ENCODE measurements at places on chromosomes 5 and 9.

DNA sequence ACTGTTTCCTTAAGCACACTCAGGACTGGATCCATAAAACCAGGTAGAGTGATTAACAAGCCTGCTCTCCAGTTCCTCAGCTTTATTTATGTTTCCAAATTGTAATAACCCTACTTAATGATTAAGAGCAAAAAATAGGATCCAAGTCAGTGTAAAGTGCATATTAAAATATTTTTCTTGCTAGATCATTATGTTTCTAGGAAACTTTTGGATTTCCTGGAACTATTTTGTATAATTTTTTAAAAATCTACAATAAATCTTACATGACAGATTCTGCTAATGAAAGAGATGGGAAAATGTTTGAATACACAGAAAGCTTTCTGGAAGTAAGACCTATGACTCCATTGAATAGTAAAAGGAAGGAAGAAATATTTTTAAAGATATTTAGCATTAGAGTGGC lies 35.5 kb downstream of the BHMT start:
- DNase-seq, result no peak

DNA sequence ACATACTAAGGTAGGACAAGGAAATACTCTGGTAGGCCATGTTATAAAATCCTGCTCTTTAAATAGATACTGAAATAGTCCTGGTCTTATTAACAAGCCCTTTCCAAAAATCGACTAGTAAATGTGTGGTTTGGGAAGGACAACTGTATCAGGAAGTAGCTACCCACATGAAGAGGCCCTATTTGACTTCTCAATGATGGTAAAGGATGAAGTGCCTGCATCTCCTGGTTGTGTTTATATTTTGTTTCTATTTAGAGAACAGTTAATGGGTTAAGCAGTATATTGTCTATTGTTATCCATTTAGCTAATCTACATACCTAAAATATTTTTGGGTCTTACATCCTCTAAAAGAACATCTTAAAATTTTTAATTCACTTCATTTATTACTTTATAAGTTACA lies 12.5 kb downstream of the GDF9 start:
- DNase-seq, result no peak

DNA sequence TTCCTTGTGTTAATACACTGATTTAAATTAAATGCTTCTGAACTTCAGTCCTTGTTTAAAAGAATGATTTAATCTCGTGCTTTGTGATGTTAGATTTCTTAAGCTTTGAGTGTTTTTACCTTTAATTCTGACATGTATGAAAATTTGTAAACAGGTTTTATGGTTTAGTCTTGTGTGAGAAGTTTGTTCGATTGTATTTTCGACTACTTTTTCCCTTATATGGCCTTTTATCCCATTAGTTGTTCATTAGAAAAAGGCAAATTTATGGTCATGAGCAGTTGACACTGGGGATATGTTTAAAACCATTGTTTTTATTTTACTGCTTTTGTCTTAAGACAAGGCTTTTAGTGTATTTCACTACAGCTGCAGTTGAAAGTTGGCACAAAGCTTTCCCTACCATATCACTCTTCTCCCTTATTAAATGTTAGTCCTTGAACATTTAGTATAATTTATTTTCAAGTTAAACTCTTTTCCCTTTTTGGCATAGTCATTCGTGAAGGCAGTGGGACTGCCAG lies 3.3 kb downstream of the UBE2R2 start:
- DNase-seq, result no peak

- DNase-seq, result no peak
Measured at GRCh38 chr9:15249981-15250380, 57.0 kb downstream of the TTC39B start.

DNA sequence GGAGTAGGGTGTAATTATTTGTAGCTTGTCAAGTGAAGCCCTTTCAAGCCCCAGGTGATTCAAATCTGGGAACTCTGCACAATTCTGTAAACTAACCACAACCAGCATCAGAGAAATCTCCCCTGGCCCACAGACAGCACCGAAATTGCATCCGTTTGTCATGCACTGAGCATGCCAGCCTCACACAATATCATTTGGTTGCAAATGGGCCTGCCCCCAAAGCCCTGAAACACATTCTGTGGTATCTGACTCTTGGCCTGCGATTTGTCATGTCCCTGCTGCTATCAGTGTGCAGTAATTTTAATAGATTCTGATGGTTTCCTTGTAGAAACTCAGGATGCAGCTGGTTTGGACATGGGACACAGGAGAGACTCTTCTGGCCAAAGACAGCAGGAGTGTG lies 35.3 kb downstream of the SNX24 start:
- DNase-seq, result no peak

DNA sequence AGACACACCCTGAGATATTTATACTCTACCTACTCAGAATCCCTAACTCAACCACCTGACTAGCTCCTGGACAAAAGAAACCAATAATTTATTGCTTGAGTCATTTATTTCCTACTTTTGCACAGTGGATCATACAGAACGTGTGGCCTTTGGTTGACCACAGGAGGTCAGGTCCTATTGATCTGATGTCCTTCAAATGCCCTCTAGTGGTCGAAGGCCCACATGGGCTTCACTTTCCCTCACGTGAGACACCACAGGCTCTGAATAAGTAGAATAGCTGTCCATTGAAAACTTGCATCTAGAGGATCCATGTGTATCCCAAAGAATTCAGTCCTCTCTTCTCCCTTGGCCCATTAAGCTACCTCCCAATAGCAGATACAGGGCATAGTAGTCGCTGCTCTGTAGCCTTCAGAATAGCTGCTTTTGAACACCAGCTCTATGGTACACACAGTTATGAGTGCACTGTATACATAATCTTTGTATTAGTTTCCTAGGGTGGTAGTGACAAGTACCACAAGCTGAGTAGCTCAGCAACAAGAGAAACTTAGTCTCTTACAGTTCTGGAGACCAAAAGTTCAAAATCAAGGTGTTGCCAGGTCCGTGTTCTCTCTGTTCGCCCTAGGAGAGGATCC lies 177.6 kb upstream of the SMARCA2 start:
- no peak for DNase-seq

- DNase-seq, result no peak
Measured at GRCh38 chr5:175385691-175386362, 58.2 kb downstream of the DRD1 start.

- no peak for DNase-seq
Measured at GRCh38 chr9:36969216-36969771, 64.8 kb downstream of the PAX5 start.

DNA sequence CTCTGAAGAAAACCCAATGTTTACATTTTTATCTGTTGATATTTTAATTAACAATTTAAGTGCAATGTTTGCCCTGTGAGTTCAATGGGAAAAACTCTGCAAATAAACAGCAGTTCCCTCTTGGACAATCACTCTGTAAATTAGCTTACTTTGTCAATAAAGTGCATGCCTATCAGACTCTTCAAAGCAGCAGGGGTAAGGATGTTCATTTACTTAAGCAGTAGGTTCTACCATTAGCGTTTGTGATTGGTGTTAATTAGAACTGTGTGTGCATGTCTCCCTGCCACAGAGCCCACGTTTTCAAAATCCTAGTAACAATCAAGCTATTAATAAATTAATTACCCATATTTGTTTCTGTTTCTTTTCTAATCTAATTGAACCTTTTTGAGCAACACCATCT lies 1921.6 kb upstream of the WWC1 start:
- DNase-seq, result no peak

DNA sequence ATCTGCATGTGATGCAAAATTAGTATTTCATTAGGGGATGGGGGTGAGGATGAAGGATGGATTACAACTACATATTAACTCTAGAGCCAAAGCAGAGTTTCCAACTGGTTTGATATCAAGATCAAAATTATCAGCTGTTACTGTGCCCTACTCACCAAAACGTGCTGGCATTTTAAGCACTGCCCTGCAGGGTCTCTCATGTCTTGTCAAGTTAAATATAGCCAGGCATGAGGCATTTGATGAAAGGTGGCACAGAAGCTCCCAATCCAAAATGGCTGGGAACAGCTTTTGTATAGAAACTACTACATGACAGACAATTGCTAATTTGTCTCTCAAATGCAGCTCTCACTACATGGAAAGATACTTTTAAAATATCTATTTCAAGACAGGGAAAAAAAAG lies 27.1 kb upstream of the CAAP1 start:
- no peak for DNase-seq
